ENCODE measurements at places on chromosomes 3 and 15. TPM values are rescaled to one million over a fixed set of nuclear protein-coding genes. Genes with fewer than 3 reads are reported as not detected.

The SH2D7 gene
- total RNA-seq = not detected

The KBTBD13 gene
- total RNA-seq = not detected

The OR5K2 gene
- not detected for total RNA-seq

The SLC22A14 gene
- not detected for total RNA-seq

The RARRES1 gene
- total RNA-seq = 0.99 TPM

The CDC25A gene
- 9.3 TPM for total RNA-seq

The NUP210 gene
- 0.54 TPM for total RNA-seq

The RTP3 gene
- total RNA-seq = not detected

The CCR8 gene
- total RNA-seq = not detected

The PAQR5 gene
- total RNA-seq = 1.4 TPM

The ESYT3 gene
- total RNA-seq = not detected

The CCDC54 gene
- total RNA-seq = not detected

GRCh38 chr3:178434206-178434805 lies 101.9 kb upstream of the KCNMB2 start:
- no peak overlapping the region for H3K27ac ChIP-seq
- H3K36me3 ChIP-seq = no peaks in the 10 kb centered on the region
- H3K4me1 ChIP-seq = no peaks in the 10 kb centered on the region

DNA sequence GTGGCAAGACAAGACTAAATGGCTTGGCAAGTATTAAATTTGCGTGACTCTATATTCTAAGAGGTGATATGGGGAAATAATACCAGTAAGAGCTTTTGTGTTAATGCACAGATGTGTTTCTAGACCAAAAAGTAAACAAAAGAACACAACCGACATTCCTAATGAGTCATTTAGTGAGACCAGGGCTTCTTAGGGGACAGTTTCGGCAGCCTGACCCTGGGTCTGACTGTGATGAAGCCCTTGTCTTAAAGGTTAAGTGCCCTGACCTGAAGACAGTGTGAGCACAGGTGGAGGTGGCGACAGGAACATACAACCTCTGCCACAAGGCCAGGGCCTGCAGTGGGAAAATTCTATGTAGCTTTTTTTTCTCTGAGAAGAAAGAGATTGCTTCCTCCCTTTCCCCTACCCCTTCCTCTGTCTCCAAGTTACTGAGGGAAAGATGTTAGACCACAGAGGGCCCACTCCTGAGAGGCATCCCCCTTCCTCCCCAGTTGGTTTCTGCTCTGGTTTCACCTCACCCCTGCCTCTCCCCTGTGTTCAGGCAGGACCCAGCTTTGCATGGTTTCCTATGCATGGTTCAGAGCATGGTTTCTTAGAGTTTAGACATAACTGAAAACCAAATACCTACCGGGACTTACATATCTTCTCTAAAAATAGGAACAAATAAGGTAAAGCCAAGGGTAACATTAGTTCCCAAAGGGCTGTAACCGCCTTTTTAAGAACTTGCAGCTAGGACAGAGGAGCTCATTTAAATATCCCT lies 24.8 kb upstream of the CMTM7 start:
- H3K27ac ChIP-seq = no peak overlapping the region
- H3K4me3 ChIP-seq = no peak overlapping the region
- DNase-seq = no peak
- H3K27me3 ChIP-seq = peaks cover 28% of the 10 kb centered on the region
- no peaks in the 10 kb centered on the region for H3K4me1 ChIP-seq

GRCh38 chr3:133540896-133541674 lies 32.4 kb upstream of the CDV3 start:
- no peaks in the 10 kb centered on the region for H3K27me3 ChIP-seq
- DNase-seq = peak; percentile 50
- H3K27ac ChIP-seq = peak overlapping the region; percentile 74
- H3K36me3 ChIP-seq = no peaks in the 10 kb centered on the region
- H3K4me3 ChIP-seq = no peak overlapping the region
- H3K4me1 ChIP-seq = peaks cover 22% of the 10 kb centered on the region

- no peak overlapping the region for H3K4me3 ChIP-seq
- no peak for DNase-seq
- H3K36me3 ChIP-seq = peaks cover 40% of the 10 kb centered on the region
- no peaks in the 10 kb centered on the region for H3K4me1 ChIP-seq
- no peaks in the 10 kb centered on the region for H3K27me3 ChIP-seq
Measured at GRCh38 chr3:101660714-101661113, 16.2 kb downstream of the ZBTB11 start.

DNA sequence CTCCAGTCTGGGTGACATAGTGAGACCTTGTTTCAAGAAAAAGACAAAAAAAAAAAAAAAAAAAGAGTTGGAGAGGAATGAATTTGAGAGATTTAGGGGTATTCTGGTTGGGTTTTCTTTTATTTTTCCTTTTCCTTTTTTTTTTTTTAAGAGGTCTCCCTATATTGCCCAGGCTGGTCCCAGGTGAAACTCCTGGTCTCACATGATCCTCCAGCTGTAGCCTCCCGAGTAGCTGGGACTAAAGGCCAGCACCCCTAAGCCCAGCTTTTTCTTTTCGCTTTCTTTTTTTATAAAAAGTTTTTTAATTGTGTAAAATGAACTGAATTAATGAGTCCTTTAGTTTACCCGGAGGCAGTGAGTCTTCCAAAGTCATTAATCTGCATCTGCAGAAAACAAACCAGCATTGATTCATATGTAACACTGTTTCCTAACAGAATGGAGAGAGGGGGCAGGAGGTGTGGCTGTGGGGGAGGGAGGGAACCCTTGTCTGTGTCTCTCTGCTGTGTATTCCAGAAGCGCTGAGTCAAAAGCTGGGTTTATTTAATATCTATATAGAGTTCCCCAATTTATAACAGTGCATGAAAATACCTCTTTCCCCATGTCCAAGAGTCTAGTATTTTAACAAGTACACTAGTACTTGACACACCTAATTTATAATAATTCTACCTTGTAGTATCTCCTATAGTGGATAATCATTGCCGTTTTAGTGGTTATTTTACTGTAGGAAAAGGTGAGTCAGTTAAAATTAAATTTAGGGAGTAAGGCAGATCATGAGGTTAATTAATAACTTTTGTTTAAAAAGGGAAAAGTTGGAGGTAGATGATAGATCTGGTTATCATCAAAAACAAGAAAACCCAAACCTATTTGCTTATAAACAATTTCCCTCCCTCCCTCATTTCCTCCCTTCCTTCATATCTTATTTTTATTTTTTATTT lies 2.6 kb upstream of the DPPA4 start:
- peaks cover 9% of the 10 kb centered on the region for H3K4me1 ChIP-seq
- H3K36me3 ChIP-seq = no peaks in the 10 kb centered on the region
- H3K4me3 ChIP-seq = no peak overlapping the region
- no peak for DNase-seq

- no peak for DNase-seq
- no peaks in the 10 kb centered on the region for H3K4me1 ChIP-seq
Measured at GRCh38 chr3:36434687-36435426, 54.6 kb downstream of the STAC start.

GRCh38 chr3:151256749-151257148 lies 21.6 kb downstream of the P2RY14 start:
- no peak for DNase-seq
- no peaks in the 10 kb centered on the region for H3K4me1 ChIP-seq
- no peak overlapping the region for H3K27ac ChIP-seq
- no peaks in the 10 kb centered on the region for H3K36me3 ChIP-seq
- H3K27me3 ChIP-seq = peaks cover 4% of the 10 kb centered on the region

DNA sequence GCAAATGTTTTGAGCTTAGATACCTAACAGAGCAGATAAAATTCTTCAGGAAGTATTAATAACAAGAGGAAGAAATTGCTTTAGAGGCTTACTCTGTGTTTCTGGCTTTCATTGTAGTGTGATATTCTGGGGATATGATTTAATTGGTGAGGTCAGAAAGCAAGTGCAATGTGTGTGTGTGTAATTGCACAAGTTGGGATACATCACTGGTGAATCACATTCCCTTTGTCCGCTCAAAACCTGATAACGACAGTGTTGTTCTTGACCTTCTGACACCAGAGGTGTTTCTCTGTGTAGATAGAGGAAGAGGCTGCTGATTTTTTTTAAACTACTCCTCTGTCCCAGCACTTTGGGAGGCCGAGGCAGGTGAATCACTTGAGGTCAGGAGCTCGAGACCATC lies 161.1 kb downstream of the CACNA2D3 start:
- no peaks in the 10 kb centered on the region for H3K4me1 ChIP-seq
- no peak overlapping the region for H3K27ac ChIP-seq
- no peak for DNase-seq
- no peak overlapping the region for H3K4me3 ChIP-seq

DNA sequence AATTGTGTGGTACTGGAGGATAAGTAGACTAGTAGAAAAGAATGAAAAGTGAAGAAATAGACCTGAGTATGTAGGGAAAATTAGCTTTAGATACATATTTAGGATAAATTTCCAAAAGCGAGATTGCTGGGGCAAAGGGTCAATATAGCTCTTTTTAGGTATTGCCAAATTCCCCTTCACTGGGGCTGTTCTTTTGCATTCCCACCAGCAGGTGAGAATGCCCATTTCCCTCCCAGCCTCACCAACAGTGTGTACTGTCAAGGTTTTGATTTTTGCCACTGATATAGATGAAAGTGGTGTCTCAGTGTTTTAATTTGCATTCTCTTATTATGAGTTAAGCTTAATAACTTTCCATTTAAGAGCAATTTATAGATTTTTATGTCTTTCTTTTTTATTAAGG lies 35.7 kb upstream of the BHLHE40 start:
- H3K27ac ChIP-seq = no peak overlapping the region
- no peak overlapping the region for H3K4me3 ChIP-seq
- no peak for DNase-seq
- H3K36me3 ChIP-seq = peaks cover 1% of the 10 kb centered on the region

GRCh38 chr3:280681-281080 lies 84.1 kb downstream of the CHL1 start:
- H3K27me3 ChIP-seq = no peaks in the 10 kb centered on the region
- H3K36me3 ChIP-seq = no peaks in the 10 kb centered on the region
- H3K4me1 ChIP-seq = no peaks in the 10 kb centered on the region
- no peak overlapping the region for H3K27ac ChIP-seq
- no peak overlapping the region for H3K4me3 ChIP-seq
- no peak for DNase-seq

DNA sequence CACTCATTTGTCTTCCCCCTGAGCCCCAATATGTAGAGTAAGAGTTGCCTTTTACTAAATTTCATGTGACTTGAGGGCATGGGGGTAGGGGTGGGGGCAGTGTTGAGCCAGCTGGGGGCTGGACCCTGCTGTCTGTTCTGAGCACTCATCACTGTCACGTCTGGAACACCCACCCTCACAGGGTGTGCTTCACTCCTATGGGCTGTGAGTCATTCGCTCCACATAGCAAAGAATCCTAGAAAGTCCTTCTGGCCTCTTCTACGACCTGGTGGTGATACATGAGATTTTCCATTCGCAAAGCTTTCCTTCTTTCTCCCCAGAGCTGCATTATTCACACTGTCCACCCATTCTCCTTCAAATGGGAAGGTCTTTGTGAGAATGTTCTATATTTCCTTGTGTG lies 43.6 kb upstream of the MGLL start:
- peaks cover 31% of the 10 kb centered on the region for H3K27me3 ChIP-seq
- no peak overlapping the region for H3K27ac ChIP-seq
- H3K36me3 ChIP-seq = no peaks in the 10 kb centered on the region
- peak; percentile 44 for DNase-seq

- peaks cover 11% of the 10 kb centered on the region for H3K36me3 ChIP-seq
- H3K27ac ChIP-seq = peak overlapping the region; percentile 95
- no peak for DNase-seq
- no peaks in the 10 kb centered on the region for H3K27me3 ChIP-seq
Measured at GRCh38 chr15:64247535-64247905, 84.7 kb upstream of the PPIB start.

- no peak for DNase-seq
- no peak overlapping the region for H3K4me3 ChIP-seq
- no peak overlapping the region for H3K27ac ChIP-seq
- H3K36me3 ChIP-seq = no peaks in the 10 kb centered on the region
- H3K27me3 ChIP-seq = no peaks in the 10 kb centered on the region
- H3K4me1 ChIP-seq = peaks cover 10% of the 10 kb centered on the region
Measured at GRCh38 chr3:189771842-189772450, 140.8 kb downstream of the TP63 start.

DNA sequence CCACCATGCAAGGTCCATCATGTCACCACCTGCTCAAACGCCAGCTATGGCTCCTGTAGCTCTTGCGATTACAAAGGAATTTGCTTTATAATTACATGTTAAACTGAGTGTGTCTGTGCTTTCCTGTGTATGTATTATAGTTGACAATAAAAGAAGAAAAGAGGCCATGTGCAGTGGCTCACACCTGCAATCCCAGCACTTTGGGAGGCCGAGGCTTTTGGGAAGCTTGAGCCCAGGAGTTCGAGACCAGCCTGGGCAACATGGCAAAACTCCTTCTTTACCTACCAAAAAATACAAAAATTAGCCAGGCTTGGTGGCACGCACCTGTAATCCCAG lies 27.0 kb downstream of the ATRIP start:
- peak overlapping the region; percentile 99 for H3K4me3 ChIP-seq
- peaks cover 5% of the 10 kb centered on the region for H3K27me3 ChIP-seq
- peak overlapping the region; percentile 100 for H3K27ac ChIP-seq
- H3K4me1 ChIP-seq = peaks cover 25% of the 10 kb centered on the region

GRCh38 chr3:13278783-13279531 lies 141.2 kb downstream of the NUP210 start:
- H3K27ac ChIP-seq = no peak overlapping the region
- no peak for DNase-seq
- H3K36me3 ChIP-seq = peaks cover 7% of the 10 kb centered on the region
- no peak overlapping the region for H3K4me3 ChIP-seq

DNA sequence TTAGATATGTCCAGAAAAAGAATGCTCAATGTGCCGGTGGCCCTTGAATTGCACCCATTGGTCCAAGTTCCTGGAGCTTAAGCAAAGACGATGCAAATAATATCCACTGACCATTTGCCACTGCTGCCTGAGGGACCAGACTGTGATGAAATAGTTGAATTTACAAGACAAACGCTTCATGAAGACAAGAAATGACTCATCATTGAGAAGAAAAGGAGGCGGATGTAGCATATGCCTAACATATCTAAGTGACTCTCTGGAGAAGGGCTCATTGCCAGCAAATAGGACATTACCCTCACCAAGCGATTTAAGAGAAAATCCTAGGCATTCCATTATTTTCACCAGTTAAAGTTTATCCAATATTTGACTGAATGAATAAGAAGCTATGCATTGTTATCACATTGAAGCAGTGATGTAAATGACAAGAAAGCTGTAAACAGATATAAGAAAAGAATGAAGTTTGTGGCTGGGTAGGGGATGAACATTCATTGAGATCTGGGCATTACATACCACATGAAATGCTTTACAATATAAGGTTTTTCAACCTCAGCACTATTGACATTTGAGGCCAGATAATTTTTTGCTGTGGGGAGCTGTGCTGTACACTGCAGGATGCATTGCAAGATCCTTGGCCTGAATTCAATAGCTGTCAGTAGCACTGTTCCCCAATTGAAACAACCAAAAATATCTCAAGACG lies 48.9 kb upstream of the CPNE4 start:
- no peak overlapping the region for H3K4me3 ChIP-seq
- no peaks in the 10 kb centered on the region for H3K36me3 ChIP-seq
- H3K4me1 ChIP-seq = no peaks in the 10 kb centered on the region

- DNase-seq = no peak
- H3K4me3 ChIP-seq = no peak overlapping the region
- H3K4me1 ChIP-seq = no peaks in the 10 kb centered on the region
- no peaks in the 10 kb centered on the region for H3K36me3 ChIP-seq
Measured at GRCh38 chr15:88403351-88403791, 63.8 kb downstream of the MRPL46 start.

GRCh38 chr3:157116017-157116416 lies 43.9 kb downstream of the CCNL1 start:
- no peaks in the 10 kb centered on the region for H3K36me3 ChIP-seq
- DNase-seq = no peak
- peaks cover 1% of the 10 kb centered on the region for H3K27me3 ChIP-seq
- peak overlapping the region; percentile 70 for H3K27ac ChIP-seq
- H3K4me3 ChIP-seq = no peak overlapping the region

Measured in HFFc6 (cell line).